ENCODE measurements at places on chromosomes 16 and 17.

GRCh38 chr17:80261159-80261894 is 675 bp downstream of the RNF213 start:
- peak; percentile 60 for DNase-seq

DNA sequence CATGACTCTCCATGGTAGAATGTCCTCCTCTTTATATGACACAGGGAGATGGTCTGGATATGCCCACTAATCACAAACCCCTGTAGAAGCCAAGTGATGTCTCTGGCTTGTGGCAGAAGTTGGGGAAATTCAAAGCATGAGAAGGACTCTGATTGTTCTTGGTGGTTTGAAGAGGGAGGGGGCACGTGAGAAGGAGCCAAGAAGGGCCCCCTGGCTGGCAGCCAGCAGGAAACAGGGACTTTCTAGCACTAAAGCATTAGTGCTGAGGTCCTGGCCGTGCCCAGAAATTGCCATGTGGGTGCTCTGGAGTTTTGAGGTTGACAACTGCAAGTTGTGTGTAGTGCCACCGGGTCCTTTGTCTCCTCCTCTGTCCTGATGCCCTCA is 199.9 kb downstream of the LGALS9B start:
- DNase-seq: no peak

GRCh38 chr17:17541640-17542001 is 45.4 kb upstream of the RASD1 start:
- DNase-seq: no peak

GRCh38 chr16:24974859-24975258 is 40.3 kb downstream of the ARHGAP17 start:
- DNase-seq: no peak

- DNase-seq: no peak
Observed at GRCh38 chr17:38464251-38464722, 36.0 kb downstream of the ARHGAP23 start.

DNA sequence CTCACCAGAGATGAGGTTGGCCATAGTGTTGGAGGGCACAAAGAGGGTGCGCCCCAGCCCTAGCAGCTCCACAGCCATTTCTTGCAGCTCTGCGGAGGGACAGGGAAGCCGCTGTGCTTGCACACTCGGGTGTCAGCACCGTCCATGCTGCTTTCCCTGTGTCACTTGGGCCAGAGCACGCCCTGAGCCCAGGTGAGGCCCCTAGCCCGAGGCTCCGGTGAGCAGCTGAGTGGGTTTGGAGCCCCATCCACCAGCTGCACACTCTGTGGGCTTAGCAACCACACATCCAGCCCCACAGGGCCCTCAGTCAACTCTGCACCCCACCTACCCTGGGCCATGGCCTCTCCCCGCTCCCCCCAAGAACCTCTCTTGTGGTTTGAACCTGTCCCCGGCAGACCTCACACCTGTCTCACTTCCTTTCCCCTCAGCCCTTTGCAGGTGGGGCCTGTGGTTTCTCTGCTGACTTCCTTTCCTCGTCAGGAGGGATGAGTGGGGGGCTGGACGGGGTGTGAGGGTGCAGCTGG is 20.7 kb downstream of the TMEM235 start:
- DNase-seq: no peak

GRCh38 chr17:49926886-49927285 is 42.1 kb upstream of the DLX4 start:
- no peak for DNase-seq

DNA sequence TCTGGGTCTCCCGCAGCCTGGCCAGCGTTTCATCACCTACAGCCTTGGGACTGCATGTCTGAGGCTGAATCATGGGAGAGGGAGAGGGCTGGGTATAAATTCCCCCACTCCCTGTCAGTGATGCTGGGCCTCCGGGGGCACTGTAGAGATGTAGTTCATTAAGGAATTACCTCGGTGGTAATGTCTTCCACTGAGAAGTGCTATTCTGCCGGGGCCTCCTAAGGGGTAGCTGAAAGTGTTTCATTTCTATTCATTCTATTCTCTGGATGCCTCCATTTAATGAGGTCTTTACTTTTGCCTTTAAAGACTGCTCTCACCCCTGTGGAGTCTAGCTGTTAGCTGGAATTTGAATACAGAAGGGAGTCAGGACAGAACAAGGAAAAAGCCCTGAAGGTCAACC is 116.4 kb upstream of the HS3ST4 start:
- DNase-seq: no peak

DNA sequence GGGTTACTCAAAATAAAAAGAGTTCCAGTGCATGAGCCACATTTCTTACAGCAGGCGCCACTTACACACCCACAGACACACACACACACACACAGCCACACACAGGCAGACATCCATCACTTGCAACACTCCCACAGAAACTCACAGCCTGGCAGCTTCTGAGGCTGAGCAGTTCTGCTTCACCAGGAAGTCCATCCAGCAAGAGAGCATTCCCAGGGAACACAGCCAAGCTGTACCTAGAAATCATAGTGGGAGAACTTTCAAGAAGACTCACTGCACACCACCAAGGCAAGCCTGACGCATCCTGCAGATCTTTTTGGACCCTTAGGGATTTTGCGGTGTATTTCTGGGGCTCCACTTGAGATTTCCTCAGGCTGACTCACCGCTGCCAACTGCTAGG is 140.9 kb upstream of the WSB1 start:
- DNase-seq: no peak

DNA sequence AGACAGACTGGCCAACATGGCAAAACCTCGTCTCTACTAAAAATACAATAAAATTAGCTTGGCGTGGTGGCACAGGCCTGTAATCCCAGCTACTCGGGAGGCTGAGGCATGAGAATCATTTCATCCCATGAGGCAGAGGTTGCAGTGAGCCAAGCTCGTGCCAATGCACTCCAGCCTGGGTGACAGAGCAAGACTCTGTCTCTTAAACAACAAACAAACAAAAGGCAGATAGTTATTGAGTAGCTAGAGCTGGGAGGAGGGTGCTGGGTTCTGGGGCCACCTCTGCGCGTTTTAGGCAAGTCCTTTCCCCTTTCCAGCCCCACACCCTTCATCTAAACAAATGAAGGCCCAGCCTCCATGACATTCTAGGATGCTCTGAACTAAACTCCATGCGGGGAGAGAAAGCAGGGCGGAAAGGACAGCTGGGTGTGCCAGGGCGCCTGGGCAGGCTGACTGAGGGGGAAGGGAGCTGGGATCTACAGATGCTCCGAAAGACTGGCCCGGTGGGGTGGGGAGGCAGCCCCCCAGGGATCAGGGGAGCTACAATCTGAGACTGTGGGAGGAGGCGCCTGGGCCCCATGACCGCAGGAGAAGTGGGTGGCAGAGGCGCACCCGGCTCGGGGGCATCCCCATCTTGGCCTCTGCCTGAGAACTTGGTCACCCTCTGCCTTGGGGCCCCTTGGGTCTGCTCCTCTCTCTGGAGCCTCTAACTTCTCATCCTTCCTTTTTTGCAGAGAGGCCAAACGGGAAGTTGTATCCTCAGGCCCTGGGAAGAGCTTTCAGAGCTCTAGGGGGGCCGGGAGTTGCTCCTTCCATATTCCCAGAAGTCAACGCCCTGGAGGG is 910 bp downstream of the ITGAL start:
- DNase-seq: no peak

DNA sequence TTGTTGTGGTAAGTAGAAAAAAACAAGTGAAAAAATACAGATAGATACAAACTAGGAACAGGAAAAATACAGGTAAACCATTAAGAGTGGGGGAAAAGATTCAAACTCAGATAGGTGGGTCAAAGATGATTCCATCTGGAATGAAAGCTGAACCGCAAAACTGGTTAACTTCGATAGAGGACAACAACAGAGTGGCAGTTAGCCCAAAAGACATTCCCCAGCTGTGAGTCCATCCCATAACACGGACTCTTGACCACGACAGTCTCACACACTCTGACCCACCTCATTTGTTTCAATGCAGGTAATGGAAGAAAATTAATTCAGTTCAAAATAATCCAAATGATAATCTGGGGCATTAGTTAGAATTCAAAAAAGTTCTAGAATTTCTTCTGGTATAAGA is 13.5 kb downstream of the ELAC2 start:
- DNase-seq: no peak

GRCh38 chr17:38444151-38444550 is 15.9 kb downstream of the ARHGAP23 start:
- peak; percentile 68 for DNase-seq

DNA sequence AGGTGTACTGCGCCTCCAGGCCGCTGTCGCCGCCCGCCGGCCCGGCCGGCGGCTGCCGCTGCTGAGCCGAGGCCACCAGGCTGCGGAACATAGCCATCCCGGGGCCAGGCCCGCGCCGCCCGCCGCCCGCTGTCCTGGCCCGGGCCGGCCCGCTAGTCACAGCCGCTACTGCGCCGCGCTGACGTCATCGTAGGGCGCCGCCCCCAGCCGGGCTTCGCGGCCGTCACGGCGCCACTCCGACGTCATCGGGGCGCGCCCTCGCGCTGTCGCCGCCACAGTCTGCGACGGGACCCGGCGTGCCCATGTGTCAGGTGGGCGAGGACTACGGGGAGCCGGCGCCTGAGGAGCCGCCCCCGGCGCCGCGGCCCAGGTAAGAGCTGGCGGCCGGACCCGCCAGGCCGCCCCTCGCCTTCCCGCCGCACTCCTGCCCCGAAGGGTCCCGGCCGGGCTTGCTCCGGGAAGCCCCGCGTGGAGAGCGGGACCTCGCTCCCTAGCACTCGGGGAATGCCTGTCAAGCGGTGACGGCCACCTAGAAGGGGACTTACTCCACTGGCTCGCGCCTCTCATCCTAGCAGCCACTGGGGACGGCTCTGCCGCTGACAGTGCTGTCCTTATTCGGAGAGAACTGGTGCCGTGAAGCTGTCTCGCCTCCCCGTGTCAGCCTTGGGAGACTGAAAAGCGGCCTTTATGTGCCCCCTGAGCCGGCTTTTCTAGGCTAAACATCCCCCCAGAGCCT is at the start of the genes CTU2 and RNF166:
CTU2 (plus strand) TSS at position 275 of the 736 bp plus-strand sequence; CDS start at position 303, 28 bp downstream.
RNF166 (minus strand) TSS at position 180 of the 736 bp plus-strand sequence; CDS start at position 97, 83 bp downstream.
- peak; percentile 88 for DNase-seq

DNA sequence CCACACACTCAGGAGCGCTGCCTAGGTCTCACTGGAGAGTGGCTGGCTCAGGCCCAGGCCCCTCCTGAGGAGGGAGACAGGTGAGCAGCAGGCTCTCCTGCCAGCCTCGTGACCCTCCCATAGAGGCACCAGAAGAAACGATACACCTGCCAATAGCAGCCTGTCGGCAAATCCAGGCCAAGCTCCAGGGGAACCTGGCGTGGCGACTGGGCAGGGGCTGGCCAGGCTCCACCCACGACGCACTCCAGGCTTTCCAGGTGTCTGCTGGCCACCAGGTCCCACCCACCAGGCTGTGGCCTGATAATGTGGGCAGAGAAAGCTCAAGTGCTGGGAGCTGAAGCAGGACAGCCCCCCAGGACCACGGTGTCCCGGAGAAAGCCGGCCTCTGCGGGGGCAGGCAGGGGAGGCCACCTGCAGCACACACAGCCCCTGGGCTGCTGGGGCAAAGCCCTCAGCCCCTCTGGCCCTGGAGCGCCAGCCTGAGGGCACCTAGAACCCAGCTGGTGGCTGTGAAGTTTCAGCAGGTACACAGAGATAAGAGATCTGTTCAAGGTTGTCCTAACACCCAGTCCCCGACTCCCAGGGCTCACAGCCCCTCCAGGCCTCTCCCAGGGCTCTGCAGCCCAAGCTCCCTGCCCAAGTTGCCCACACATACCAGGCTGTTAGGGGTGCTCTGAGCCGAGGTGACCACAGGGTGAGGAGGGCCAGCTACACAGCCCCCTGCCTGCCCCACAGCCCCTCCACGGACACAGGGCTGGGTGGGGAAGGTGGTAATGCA is 2.4 kb downstream of the PGAP6 start:
- no peak for DNase-seq

- DNase-seq: no peak
Observed at GRCh38 chr16:57649846-57650245, 18.3 kb upstream of the ADGRG3 start.

DNA sequence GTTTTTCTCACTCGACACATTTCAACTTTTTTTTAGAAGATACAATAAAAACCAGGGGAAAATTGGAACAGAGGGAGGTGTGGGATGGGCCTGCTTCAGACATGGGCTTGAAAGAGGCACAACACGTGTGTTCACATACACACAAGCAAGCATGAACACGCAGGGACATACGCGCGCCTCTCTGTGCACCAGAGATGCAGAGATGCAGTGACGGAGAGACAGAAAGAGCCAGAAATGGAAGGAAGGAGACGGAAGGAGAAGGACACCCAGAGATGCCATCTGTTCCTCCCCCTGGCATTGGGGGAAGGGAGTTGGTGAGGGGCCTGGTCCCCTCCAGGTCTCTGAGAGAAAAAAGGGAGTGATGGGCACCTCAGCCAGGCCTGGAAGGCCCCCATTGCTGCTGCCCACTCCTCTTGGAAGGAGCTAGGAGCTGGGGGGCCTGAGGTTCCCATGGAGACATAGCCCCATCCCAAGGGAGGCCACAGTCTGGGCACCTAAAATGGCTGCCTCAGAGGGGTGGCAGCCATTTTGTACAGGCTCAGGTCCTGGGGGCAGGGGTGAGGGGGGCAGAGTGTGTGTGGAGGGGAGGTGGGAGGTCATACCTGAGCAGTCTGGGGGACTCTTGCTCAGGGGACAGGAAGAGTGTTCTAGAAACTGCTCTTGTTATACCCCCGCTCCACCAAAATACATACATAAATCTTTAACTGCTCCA is 3.8 kb upstream of the NEUROD2 start:
- no peak for DNase-seq

DNA sequence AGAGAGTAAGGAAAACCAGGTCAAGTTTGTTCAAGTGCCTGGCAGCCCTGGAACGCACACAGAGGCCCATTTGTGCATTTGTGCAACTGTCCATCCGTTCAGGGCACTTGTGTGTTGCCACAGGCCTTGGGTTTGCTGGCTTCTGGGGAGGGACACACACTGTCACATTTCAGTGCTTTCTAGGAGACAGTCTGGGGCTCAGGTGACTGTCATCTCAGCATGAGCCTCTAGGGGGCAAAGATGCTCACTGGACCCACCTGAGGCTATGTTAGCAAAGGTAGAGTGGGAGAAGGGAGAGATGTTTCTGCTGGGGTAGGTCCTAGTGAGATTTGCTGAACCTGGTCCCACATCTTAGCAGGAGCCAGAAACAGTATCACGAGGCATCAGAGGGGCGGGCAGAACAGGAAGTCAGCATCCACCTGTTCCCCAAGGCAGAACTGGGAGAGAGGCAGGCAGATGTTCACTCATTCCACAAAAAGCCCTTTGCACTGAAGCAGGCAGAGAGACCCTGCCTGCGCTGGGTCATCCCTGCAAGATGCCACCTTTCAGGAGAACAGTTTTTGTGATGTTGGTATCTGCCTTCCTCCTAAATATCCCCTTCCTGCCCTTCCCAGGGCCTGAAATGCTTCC is 48.5 kb downstream of the RAI1 start:
- peak; percentile 23 for DNase-seq

GRCh38 chr17:40399185-40399584 is 18.5 kb downstream of the TOP2A start:
- DNase-seq: peak; percentile 79

- DNase-seq: no peak
Observed at GRCh38 chr17:4539025-4539424, 16.2 kb downstream of the MYBBP1A start.
